ENCODE measurements at places on chromosomes 13 and 19.
A peak's percentile ranks its signal among the peaks of the same experiment; 100 is the strongest.

- no peaks in the 10 kb centered on the region for H3K36me3 ChIP-seq
- no peaks in the 10 kb centered on the region for H3K27me3 ChIP-seq
- H3K27ac ChIP-seq: no peak overlapping the region
- H3K4me1 ChIP-seq: no peaks in the 10 kb centered on the region
- H3K4me3 ChIP-seq: no peak overlapping the region
- no peak for DNase-seq
Measured at GRCh38 chr13:35252536-35253205, 223.8 kb downstream of the MAB21L1 start.

GRCh38 chr19:37692956-37693620 lies 26.5 kb downstream of the ZNF607 start:
- H3K27me3 ChIP-seq: no peaks in the 10 kb centered on the region
- no peak overlapping the region for H3K27ac ChIP-seq
- H3K4me1 ChIP-seq: no peaks in the 10 kb centered on the region
- no peaks in the 10 kb centered on the region for H3K36me3 ChIP-seq

DNA sequence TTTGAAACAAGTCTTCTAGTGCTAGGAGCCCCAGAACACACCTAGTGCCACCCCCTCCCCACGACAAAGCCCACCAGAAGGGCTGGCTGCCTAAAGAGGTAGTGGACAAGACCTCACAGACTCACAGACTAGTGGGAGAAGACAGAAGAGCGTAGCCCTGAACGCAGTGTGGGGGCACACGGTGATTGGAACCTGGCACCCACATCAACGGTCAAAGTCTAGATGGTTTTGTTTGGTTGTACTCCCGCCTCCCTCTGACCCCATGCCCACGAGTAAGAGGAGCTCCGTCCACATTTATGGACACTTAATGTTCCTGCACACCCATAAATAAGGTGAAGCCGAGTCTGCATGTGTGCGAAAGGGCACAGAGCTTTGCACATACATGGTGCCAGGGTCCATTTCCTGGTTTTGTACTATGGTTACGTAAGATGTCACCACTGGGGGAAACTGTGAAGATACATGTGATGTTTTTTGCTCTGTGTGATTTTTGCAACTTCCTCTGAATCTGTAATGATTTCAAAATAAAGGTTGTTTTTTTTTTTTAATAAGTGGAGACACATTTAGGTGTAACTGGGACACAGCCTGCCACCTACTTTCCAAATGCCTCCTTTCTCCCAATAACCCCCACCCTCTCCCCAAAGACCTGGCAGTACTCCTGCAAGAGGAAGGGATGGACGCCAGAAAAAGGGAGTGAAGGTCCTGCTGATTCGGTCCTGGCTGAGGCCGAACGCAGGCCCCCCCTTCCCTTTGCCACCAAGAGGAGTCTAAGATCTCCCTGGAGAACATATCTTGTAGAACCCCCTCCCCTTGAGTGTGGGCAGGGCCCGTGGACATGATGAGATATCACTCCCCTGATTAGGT lies 72.8 kb downstream of the GNG7 start:
- H3K36me3 ChIP-seq: no peaks in the 10 kb centered on the region
- H3K4me1 ChIP-seq: peaks cover 21% of the 10 kb centered on the region
- H3K27ac ChIP-seq: no peak overlapping the region

DNA sequence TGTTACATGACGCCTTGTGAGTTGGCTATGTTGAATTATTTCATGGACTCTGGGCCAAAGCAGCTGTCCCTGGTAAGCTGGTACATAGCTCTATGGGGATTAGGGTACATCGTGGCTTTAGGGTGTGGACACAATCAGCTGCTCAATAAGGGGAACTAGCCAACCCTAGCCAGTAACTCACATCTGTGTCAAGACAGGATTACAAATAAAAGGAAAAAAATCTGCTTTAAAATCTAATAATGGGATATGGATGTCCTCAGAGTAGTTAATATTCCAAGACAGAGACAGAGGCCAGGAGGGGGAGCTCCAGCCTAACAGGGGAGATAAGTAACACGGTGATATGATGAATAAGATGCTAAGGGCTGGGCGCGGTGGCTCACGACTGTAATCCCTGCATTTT lies 21.1 kb upstream of the ZNF766 start:
- DNase-seq: peak; percentile 16
- H3K36me3 ChIP-seq: no peaks in the 10 kb centered on the region
- no peak overlapping the region for H3K27ac ChIP-seq

- no peaks in the 10 kb centered on the region for H3K27me3 ChIP-seq
- DNase-seq: no peak
- H3K4me3 ChIP-seq: no peak overlapping the region
- H3K27ac ChIP-seq: no peak overlapping the region
- peaks cover 14% of the 10 kb centered on the region for H3K36me3 ChIP-seq
Measured at GRCh38 chr13:50069261-50069660, 54.0 kb downstream of the KCNRG start.

- H3K36me3 ChIP-seq: no peaks in the 10 kb centered on the region
- H3K27me3 ChIP-seq: no peaks in the 10 kb centered on the region
- DNase-seq: no peak
- H3K27ac ChIP-seq: no peak overlapping the region
- H3K4me3 ChIP-seq: no peak overlapping the region
- H3K4me1 ChIP-seq: no peaks in the 10 kb centered on the region
Measured at GRCh38 chr19:16349551-16350152, 25.0 kb downstream of the KLF2 start.

DNA sequence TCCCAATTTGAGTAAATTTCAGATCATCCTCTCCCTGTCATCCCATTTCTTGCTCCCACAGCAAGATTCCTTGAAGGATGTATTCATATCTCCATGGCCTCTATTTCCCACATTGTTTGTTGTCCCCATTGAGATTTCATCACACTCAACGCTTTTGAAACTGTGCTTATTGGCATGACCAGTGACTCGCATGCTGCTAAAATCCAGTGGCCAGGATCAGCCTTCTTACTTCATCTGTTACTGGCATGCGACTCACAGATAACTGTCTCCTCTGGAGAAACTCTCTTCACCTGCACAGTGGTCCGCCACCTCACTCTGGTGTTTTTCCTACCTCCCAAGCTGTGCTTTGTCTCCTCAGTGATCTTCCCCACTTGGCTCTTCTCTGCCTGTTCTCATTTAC lies 95.8 kb downstream of the WASF3 start:
- no peaks in the 10 kb centered on the region for H3K4me1 ChIP-seq
- peaks cover 28% of the 10 kb centered on the region for H3K27me3 ChIP-seq
- H3K27ac ChIP-seq: no peak overlapping the region
- no peaks in the 10 kb centered on the region for H3K36me3 ChIP-seq
- no peak overlapping the region for H3K4me3 ChIP-seq

DNA sequence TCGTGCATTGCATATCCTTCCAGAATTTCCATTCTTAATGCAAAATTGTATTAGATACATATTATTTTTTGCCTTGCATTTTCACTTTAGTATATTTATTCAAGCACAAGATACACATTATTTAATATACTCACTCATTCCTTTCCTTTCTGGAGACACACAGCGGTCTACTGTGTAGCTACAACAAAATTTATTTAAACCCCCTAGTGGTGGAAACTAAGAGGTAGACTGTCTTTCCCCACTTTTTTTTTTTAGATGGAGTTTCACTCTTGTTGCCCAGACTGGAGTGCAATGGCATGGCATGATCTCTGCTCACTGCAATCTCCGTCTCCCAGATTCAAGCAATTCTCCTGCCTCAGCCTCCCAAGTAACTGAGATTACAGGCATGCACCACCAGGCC lies 2040.3 kb upstream of the PCDH20 start:
- no peak overlapping the region for H3K27ac ChIP-seq
- no peak overlapping the region for H3K4me3 ChIP-seq
- H3K4me1 ChIP-seq: no peaks in the 10 kb centered on the region

- H3K4me3 ChIP-seq: no peak overlapping the region
- no peak for DNase-seq
- no peaks in the 10 kb centered on the region for H3K27me3 ChIP-seq
Measured at GRCh38 chr13:51524829-51525566, 59.3 kb upstream of the WDFY2 start.

GRCh38 chr19:28519218-28519779 lies 693.7 kb downstream of the UQCRFS1 start:
- H3K4me3 ChIP-seq: no peak overlapping the region
- H3K36me3 ChIP-seq: no peaks in the 10 kb centered on the region
- H3K27ac ChIP-seq: no peak overlapping the region
- H3K27me3 ChIP-seq: no peaks in the 10 kb centered on the region

DNA sequence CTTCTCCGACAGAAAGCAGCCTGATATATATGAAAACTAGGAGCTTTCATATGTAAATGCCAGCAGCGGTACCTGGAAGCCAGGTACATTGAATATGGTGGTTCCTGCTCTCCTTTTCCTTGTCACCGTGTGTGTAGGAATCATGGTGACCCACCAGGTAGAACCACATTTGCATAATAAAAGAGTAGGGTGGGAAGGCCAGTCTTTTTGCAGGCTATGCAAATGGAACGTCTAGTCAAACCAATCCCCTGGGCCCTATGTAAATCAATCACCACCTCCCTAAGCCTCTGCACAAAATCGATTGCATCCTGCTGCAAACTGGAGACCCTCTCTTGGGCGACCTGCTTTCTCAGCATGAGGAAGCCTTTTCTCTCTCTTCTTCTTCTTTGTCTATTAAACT lies 22.2 kb upstream of the ZNF181 start:
- H3K4me1 ChIP-seq: no peaks in the 10 kb centered on the region
- no peak overlapping the region for H3K27ac ChIP-seq
- no peaks in the 10 kb centered on the region for H3K27me3 ChIP-seq
- DNase-seq: no peak
- H3K36me3 ChIP-seq: no peaks in the 10 kb centered on the region
- H3K4me3 ChIP-seq: no peak overlapping the region

DNA sequence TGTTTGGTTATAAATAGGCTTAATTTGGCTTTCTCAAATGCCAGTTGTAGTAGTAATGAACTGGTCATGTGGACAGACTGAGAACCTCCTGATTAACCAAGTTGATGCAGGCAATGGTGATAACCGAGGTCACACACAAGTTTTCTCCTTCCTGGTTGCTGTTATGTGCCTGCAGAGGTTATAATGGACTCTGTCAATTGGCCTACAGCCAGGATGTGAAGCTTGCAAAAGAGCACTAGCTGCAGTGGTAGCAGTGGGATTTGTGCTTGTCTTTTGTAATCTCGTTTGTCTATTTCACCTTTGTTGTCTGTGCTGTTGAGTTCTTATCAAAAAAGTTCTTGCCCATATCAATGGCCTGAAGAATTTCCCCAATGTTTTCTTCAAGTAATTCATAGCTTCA lies 20.6 kb downstream of the OR10H3 start:
- no peak for DNase-seq
- H3K4me3 ChIP-seq: no peak overlapping the region
- no peaks in the 10 kb centered on the region for H3K36me3 ChIP-seq
- no peak overlapping the region for H3K27ac ChIP-seq

GRCh38 chr13:51557875-51558612 lies 26.2 kb upstream of the WDFY2 start:
- H3K27me3 ChIP-seq: no peaks in the 10 kb centered on the region
- no peak overlapping the region for H3K27ac ChIP-seq
- no peak overlapping the region for H3K4me3 ChIP-seq
- no peaks in the 10 kb centered on the region for H3K4me1 ChIP-seq
- H3K36me3 ChIP-seq: no peaks in the 10 kb centered on the region
- DNase-seq: no peak

DNA sequence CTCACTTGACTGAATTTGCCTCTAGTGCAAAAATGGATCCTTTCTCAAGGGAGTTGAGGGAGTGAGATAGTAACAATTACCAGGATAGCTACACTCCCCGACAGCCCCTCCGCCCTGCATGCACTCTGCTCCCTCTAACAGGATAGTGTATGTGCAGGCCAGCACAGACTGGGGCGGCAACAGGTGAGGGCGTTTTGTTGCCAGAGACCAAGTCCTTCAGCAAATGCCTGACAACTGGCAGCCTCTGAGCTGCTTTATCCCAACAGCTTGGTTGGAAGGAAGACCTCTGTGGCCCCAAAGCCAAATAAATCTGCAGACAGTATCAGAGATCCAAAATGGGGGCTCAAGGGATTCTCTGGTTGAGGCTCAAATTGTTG lies 86.6 kb downstream of the SLC7A1 start:
- H3K4me1 ChIP-seq: no peaks in the 10 kb centered on the region
- H3K36me3 ChIP-seq: no peaks in the 10 kb centered on the region
- DNase-seq: no peak
- no peak overlapping the region for H3K4me3 ChIP-seq
- H3K27ac ChIP-seq: no peak overlapping the region

- no peaks in the 10 kb centered on the region for H3K27me3 ChIP-seq
- H3K27ac ChIP-seq: no peak overlapping the region
- H3K36me3 ChIP-seq: peaks cover 52% of the 10 kb centered on the region
- no peak overlapping the region for H3K4me3 ChIP-seq
- no peaks in the 10 kb centered on the region for H3K4me1 ChIP-seq
- DNase-seq: no peak
Measured at GRCh38 chr19:45852145-45852750, 10.7 kb downstream of the SYMPK start.

- H3K27me3 ChIP-seq: no peaks in the 10 kb centered on the region
- H3K36me3 ChIP-seq: peaks cover 31% of the 10 kb centered on the region
- peaks cover 44% of the 10 kb centered on the region for H3K4me1 ChIP-seq
Measured at GRCh38 chr19:1259206-1259875, 9.8 kb upstream of the CIRBP start.

DNA sequence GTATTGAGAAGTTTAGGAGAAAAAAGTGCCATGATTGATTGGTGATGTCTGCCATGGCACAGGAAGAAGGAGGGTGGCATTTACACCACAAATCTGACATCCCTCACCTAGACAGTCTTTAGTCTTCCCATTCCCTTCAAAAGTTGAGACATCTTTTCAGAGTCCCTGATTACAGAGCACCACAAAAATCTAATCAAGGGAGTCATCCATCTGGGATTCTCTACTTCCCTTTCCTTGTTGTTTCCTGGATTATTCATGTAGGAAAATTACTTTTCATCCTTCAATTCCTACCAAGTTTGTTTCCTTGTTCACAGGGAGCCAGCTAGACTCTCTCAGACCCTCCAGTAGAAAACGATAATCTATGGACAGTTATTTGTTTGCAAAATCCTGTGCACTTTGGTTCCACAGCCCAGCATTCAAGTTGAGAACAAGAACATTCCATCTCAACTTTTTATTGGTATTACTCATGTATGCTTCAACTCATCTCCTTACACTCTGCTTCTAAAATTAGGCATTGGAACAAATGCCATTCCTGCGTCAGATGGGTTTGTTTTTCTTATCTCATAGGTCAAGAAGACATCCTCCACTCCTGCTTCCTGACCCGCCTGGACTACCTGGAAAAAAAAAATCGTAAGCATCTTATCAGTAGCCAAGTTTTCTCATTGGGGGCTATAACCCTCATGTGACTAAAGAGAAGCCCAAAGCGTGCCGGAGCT lies 259.9 kb downstream of the FOXO1 start:
- DNase-seq: peak; percentile 26
- peak overlapping the region; percentile 21 for H3K27ac ChIP-seq
- no peaks in the 10 kb centered on the region for H3K27me3 ChIP-seq
- peak overlapping the region; percentile 23 for H3K4me3 ChIP-seq
- H3K4me1 ChIP-seq: peaks cover 45% of the 10 kb centered on the region

Data from HCT116 (cell line).